ENCODE measurements at places on chromosomes 6 and 20. TPM values are rescaled to one million over a fixed set of nuclear protein-coding genes. Genes with fewer than 3 reads are reported as not detected.
A peak's percentile ranks its signal among the peaks of the same experiment; 100 is the strongest.

DNA sequence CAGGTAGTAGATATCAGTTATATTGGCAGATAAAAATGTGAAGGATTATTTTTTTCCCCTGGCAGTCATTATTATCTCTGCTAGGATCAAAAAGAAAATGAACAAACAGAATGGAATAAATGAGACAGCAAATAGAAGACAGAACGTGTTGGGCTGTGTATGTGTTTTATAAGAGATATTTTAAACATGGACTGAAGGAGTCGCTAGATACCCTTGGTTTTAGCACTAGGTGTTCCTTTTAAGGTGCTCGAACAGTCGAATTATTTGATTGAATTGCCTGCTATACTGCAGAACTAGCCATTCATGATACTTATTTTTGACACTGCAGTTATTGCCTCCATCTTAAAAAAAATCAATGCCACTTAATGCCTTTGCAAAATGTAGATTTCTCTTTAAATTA lies 3.7 kb downstream of the GRIK2 start:
- peaks cover 19% of the 10 kb centered on the region for H3K4me1 ChIP-seq
- peaks cover 70% of the 10 kb centered on the region for H3K27me3 ChIP-seq
- H3K4me3 ChIP-seq: no peak overlapping the region

- H3K27ac ChIP-seq: no peak overlapping the region
- H3K4me1 ChIP-seq: peaks cover 8% of the 10 kb centered on the region
- H3K27me3 ChIP-seq: no peaks in the 10 kb centered on the region
- H3K4me3 ChIP-seq: no peak overlapping the region
- H3K36me3 ChIP-seq: no peaks in the 10 kb centered on the region
These were observed 32.4 kb downstream of the COL9A1 start for GRCh38 chr6:70270287-70271005.

UNC5CL gene
- 3.7 TPM for total RNA-seq

DNA sequence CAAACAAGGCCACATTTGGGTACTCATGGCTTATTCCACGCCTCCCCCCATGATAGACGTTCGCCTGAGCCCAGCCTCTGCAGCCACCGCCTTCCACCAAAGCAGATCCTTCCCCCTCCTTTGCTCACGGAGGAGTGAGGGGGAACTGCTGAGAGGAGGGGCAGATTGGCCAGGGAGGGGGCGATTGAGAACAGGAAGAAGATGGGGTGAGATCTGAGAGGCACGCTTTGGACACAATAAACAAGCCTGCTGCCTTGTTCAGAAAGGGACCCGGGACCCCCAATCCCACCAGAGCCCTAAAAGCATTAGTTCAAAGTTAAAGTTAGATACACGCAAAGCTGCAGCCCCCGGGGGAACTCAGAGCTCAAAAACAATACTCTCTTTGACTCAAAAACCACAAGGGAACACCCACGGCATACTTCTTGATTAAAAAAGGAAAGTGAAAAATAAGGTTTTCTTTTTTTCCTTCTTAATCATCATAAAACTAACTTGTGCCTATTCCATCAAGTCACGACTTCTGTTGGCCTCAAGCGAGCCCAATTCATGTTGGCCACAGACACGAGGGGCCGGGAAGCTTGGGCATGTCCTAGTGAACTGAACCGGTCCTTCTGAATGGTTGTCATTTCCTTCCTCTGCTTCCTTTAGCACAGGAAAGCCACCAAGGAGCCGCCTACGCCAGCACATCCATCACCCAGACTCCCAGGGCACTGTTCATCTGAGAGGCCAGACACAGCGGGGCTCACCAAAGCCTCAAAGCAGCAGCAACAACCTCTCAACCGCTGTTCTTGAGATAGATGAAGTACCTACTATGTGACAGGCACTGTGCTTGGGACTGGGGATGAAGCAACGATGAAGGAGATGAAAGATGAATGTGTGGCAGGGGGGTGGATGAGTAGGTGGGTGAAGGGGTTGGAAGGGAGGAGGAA lies 44.7 kb downstream of the NFATC2 start:
- no peak overlapping the region for H3K27ac ChIP-seq
- H3K4me3 ChIP-seq: no peak overlapping the region
- peaks cover 5% of the 10 kb centered on the region for H3K4me1 ChIP-seq
- H3K36me3 ChIP-seq: peaks cover 3% of the 10 kb centered on the region

DNA sequence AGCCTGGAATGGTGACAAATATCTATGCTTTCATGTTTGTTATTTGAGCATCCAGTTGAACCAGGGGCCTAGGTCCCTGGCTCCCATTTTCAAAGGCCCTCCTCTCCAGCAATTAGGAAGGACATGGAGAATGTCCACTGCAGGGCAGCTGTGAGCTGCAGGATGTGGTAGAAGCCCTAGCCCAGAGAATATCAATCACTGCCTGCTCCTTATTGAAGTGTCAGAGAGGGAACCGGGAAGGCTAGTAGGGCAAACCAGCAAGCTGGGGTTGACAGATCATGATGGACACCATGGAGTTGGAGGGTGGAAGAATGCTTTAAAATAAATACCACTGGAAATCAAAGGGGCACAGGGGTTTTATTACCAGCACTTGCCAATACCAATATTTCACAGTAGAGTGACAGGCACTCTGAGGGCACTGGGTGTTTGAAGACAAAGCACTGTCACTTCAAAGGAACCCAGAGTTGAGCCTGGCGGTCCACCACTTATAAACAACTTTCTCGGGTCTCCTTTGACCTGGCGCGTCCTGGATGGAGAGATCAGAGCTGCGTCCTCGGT lies 47.7 kb downstream of the ZNF831 start:
- no peak overlapping the region for H3K27ac ChIP-seq
- peaks cover 41% of the 10 kb centered on the region for H3K27me3 ChIP-seq
- no peak overlapping the region for H3K4me3 ChIP-seq
- DNase-seq: no peak
- peaks cover 2% of the 10 kb centered on the region for H3K4me1 ChIP-seq

DNA sequence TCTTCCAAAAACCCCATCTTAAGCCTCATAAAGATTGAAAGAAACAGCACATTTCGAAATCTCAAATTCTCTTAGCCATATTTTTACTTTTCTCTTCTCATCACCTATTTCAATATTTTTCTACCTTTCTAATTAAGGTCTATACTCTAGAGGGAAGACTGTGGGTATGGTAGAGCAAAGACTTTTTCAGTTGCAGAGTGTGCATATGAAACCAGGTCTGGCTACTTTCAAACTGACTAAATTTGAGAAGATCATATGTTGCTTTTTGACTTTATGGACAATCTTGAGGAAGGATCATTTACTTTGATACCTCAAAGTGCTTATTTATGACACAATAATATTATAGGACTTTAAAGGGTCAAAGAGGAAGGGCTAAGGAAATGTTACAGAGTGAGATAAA lies 20.7 kb downstream of the FILIP1 start:
- H3K27me3 ChIP-seq: no peaks in the 10 kb centered on the region
- no peaks in the 10 kb centered on the region for H3K36me3 ChIP-seq
- H3K4me3 ChIP-seq: no peak overlapping the region

- H3K27me3 ChIP-seq: no peaks in the 10 kb centered on the region
- H3K36me3 ChIP-seq: no peaks in the 10 kb centered on the region
- no peaks in the 10 kb centered on the region for H3K4me1 ChIP-seq
- no peak for DNase-seq
- no peak overlapping the region for H3K4me3 ChIP-seq
These were observed 113.4 kb downstream of the ELOVL4 start for GRCh38 chr6:79833964-79834284.

GRCh38 chr20:17889226-17889625 lies 79.4 kb downstream of the SNX5 start:
- H3K4me3 ChIP-seq: no peak overlapping the region
- no peak overlapping the region for H3K27ac ChIP-seq
- peaks cover 2% of the 10 kb centered on the region for H3K4me1 ChIP-seq
- H3K36me3 ChIP-seq: peaks cover 5% of the 10 kb centered on the region

DNA sequence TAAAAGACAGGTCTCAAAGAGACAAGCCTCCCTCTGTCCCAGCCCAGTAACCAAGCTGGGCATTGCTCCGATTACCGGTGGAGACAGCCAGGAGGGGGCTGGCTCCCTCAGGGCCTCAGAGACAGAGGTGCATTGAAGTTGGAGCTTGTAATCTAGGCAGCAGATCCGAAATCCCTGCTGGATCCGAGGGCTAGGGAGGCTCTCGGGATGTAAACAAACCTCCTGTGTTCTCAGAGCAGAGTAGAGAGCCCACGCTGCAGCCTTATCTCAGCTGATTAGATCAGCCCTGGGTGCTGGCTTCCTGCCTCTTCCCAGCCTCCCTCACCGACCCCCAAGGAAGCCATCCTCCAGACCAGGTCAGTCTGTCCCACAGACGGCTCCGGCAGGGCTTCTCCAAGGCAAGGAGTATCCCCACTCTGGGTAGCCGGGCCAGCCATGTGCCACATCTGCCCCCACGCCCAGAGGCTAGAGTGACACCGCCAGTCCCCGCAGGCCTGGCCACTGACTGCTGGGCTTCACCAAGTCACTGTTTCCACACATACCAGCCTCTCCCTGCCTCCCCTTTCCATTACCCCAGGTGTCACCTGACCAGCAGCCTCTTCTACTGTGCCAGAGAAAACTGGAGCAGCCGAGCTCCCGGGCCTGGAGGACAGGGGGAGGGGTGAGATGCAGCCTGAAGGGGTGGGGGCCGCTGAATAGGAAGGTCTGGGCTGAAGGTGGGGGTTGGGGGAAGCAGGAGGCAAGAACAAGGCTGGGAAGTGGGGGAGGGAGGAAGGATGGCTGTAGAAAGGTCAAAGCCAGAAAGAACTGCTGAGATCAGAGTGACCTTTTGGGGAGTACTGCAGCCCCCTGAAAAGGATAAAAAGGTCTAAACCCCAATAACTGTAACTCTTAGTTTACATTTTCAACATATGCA lies 6.0 kb downstream of the SDC4 start:
- H3K4me1 ChIP-seq: peaks cover 95% of the 10 kb centered on the region
- H3K27ac ChIP-seq: peak overlapping the region; percentile 99
- H3K27me3 ChIP-seq: no peaks in the 10 kb centered on the region
- H3K4me3 ChIP-seq: peak overlapping the region; percentile 95
- peak; percentile 44 for DNase-seq

CALHM6 gene
- 0.75 TPM for total RNA-seq

DNA sequence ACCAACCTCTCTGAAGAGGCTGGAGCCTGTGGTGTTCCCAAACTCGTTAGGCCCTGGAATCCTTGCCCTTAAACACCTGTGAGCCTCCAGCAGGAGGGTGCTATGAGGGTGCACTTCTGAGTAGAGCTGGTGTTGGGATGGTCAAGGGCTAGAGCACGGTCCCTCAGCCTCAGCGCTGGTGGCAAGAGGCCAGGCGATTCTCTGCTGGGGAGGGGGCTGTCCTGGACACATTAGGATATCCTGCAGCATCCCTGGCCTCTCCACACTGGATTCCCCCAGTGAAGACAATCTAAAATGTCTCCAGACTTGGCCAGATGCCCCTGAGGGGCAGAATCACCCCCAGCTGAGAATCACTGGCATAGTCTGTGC lies 157.8 kb downstream of the SYCP2 start:
- H3K27me3 ChIP-seq: peaks cover 26% of the 10 kb centered on the region
- no peak overlapping the region for H3K4me3 ChIP-seq
- H3K4me1 ChIP-seq: no peaks in the 10 kb centered on the region
- no peaks in the 10 kb centered on the region for H3K36me3 ChIP-seq
- H3K27ac ChIP-seq: no peak overlapping the region

SMLR1 gene
- total RNA-seq: 0.79 TPM

DNA sequence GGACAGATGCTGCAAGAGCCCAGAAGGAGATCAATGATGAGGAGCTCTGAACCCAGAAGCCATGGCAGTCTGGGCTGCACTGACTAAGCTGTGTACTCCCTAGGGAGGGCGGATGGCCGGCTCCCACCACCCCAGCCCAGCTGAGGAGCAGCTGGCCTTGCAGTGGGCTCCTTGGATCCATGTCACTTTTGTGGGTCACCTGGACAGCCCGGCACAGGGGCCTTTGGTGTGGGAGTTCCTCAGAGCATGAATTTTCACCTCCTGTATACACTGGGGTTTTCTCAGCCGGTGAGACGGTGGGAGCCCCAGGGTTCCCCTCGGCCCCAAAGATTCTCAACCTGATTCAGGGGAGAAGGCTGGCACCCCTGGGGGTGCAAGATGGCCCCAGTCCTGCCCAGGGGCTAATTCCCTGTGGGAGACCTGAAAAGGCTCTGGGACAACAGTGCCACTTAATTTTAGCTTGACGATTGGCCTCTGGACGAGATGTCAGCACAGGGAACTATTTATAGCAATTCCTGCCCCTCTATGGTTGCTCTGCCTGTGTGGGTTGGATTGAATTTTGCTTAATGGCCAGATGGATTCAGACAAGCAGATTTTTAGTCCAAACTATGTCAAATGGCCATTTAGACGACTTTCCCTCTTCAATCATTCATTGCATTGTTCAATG lies 121.6 kb upstream of the PMEPA1 start:
- no peak overlapping the region for H3K27ac ChIP-seq
- H3K4me1 ChIP-seq: no peaks in the 10 kb centered on the region
- peaks cover 15% of the 10 kb centered on the region for H3K27me3 ChIP-seq
- no peaks in the 10 kb centered on the region for H3K36me3 ChIP-seq

- no peak for DNase-seq
- peaks cover 3% of the 10 kb centered on the region for H3K36me3 ChIP-seq
- H3K4me3 ChIP-seq: no peak overlapping the region
These were observed 341.8 kb downstream of the CDKAL1 start for GRCh38 chr6:20876036-20876435.

DNA sequence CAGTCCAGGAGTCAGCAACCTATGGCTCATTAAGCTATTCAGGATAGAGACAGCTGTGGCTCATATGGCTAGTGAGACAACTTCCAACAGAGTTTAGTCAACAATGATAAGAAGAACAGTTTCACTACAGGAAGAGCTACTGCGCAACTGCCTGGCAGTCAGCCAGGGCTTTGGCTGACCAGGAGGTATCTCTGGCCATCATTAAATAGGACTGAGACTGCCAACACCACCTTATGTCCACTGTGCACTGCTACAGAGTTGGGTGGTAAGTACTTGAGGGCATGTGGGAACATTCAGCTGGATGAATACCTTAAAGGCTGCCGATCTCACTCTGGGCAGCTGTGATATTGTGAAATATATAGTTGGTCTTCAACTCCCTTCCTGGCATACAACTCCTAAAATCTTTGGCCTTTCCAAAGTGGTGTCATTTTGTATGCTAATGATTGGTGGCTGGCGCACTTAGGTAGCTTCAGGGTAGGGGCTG lies 52.2 kb upstream of the FAM83C start:
- DNase-seq: no peak
- H3K4me3 ChIP-seq: no peak overlapping the region
- no peak overlapping the region for H3K27ac ChIP-seq
- no peaks in the 10 kb centered on the region for H3K4me1 ChIP-seq
- no peaks in the 10 kb centered on the region for H3K27me3 ChIP-seq

LRRC73 gene
- total RNA-seq: 1.6 TPM

- no peak overlapping the region for H3K27ac ChIP-seq
- H3K27me3 ChIP-seq: peaks cover 18% of the 10 kb centered on the region
- no peak for DNase-seq
- no peaks in the 10 kb centered on the region for H3K4me1 ChIP-seq
- no peak overlapping the region for H3K4me3 ChIP-seq
- no peaks in the 10 kb centered on the region for H3K36me3 ChIP-seq
These were observed 10.8 kb downstream of the KLHL31 start for GRCh38 chr6:53654745-53655240.

MOXD1 gene
- 8.9 TPM for total RNA-seq

All from progenitor cell of endocrine pancreas (in vitro differentiated cells).